ENCODE measurements at places on chromosomes 7 and 10. TPM values are rescaled to one million over a fixed set of nuclear protein-coding genes. Genes with fewer than 3 reads are reported as not detected.

Gene TBX20
- 0.15 TPM for total RNA-seq

Gene COX15
- total RNA-seq = 36.7 TPM

Gene TRIP6
- total RNA-seq = 44.1 TPM

Gene PDE6C
- total RNA-seq = not detected

Gene MMD2
- not detected for total RNA-seq

Gene CPN1
- total RNA-seq = not detected

Gene MOGAT3
- total RNA-seq = not detected

Gene CHST3
- 0.16 TPM for total RNA-seq

Gene DLX5
- total RNA-seq = not detected

Gene ATG9B
- 4.7 TPM for total RNA-seq

Gene FRAT1
- 3.3 TPM for total RNA-seq

DNA sequence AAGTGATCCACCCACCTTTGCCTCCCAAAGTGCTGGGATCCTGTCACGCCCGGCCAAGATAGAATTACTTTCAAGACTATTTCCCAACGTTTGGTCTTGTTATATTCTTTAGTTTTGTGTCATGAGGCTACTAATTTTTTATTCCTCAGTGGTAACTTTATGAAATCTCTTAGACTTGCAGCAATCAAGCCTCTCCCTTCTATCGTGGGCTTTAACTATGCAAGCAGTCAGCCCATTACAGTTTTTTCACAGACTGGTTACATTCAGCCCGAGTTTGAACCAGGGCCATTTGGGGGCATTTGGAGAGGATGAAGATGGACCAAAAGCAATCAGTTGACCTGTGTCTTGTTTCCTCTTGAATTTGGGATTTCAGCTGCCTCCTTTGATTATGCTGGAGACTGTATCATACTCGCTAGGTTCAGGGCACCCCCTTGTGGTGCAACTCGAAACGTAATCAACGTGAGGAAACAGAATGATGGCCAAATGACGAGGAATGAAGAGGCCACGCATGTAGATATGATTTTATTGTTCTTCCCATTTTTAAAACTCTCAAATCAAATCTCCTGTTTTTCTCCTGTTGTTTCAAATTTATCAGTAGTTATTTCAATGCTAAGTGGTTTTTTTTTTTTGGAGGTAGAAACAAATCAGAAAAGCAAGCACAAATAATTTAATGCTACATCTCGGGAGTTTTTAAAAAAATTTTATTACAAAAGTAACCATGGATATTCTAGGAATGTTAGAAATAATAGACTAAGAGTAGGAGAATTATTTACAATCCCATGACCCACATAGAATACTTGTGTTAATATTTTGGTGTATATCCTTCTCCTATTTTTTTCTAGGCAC lies 151.6 kb downstream of the KIAA1217 start:
- peaks cover 6% of the 10 kb centered on the region for H3K4me1 ChIP-seq
- H3K36me3 ChIP-seq = no peaks in the 10 kb centered on the region

DNA sequence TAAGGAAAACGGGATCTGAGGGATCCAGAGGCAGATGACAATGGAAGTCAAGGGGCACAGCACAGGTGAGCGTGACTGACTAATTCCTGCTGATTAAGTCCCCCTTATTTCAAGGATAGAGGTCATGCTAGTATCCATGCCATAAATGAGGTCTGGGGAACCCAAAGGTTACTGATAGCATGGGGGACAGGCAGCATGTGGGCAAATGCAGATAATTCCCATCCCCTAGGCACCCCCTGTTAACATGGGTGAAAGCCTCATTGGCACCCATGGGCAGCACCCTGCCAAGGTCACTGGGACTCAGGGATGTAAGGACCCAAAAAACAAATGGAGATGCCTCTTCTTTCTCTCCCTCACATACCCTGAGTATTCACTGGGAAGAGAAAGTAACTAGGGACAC lies 139.7 kb downstream of the WDR11 start:
- H3K27me3 ChIP-seq = no peaks in the 10 kb centered on the region
- no peaks in the 10 kb centered on the region for H3K36me3 ChIP-seq
- H3K4me1 ChIP-seq = no peaks in the 10 kb centered on the region

- H3K36me3 ChIP-seq = peaks cover 17% of the 10 kb centered on the region
- peaks cover 28% of the 10 kb centered on the region for H3K27me3 ChIP-seq
- no peak for DNase-seq
- H3K27ac ChIP-seq = no peak overlapping the region
Measured at GRCh38 chr7:151379193-151379520, 30.7 kb downstream of the WDR86 start.

DNA sequence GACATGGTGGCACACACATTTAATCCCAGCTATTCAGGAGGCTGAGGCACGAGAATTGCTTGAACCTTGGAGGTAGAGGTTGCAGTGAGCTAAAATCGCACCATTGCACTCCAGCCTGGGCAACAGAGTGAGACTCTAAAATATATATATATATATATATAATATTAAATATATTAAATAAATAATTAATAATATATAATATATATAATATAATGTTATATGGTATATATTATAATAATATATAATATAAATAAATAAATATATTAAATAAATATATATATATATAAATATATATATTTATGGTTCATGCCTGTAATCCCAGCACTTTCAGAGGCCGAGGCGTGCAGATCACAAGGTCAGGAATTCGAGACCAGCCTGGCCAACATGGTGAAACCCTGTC lies 33.9 kb upstream of the PBLD start:
- H3K4me3 ChIP-seq = no peak overlapping the region
- H3K27me3 ChIP-seq = no peaks in the 10 kb centered on the region
- H3K27ac ChIP-seq = no peak overlapping the region
- H3K4me1 ChIP-seq = no peaks in the 10 kb centered on the region

GRCh38 chr10:1629326-1630198 lies 107.8 kb downstream of the ADARB2 start:
- peaks cover 8% of the 10 kb centered on the region for H3K4me1 ChIP-seq
- H3K27ac ChIP-seq = no peak overlapping the region
- DNase-seq = no peak
- no peaks in the 10 kb centered on the region for H3K36me3 ChIP-seq
- H3K4me3 ChIP-seq = no peak overlapping the region

DNA sequence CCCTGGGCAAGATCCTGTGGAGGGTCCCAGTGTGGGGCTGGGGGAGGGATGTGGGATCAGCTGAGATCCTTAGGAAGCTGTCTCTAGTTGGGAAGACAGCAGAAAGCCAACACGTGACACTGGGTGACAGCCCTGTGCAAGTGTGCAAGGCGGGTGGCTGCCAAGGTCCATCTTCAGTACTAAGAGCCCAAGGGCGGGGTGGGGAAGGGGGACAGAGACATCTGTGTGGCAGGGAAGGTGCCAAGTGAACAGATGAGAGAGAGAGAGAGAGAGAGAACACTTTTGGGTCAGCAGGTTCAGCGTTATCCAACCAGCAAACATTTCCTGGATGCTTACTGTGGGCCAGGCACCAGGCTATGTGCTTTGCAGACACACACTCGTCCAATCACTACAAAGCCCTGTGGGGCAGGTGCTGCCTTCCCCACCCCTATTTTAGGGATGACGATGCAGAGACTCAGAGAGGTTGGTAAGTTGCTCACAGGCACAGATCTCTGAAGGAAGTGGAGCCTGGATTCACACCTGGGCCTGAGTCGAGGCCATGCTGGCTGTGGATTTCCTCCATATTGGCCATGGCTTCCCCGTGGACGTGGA lies 135.7 kb downstream of the GRK5 start:
- peak overlapping the region; percentile 18 for H3K27ac ChIP-seq
- H3K4me1 ChIP-seq = peaks cover 36% of the 10 kb centered on the region
- H3K4me3 ChIP-seq = no peak overlapping the region
- peaks cover 17% of the 10 kb centered on the region for H3K36me3 ChIP-seq

- peaks cover 2% of the 10 kb centered on the region for H3K27me3 ChIP-seq
- H3K36me3 ChIP-seq = no peaks in the 10 kb centered on the region
- H3K27ac ChIP-seq = no peak overlapping the region
- H3K4me3 ChIP-seq = no peak overlapping the region
- peak; percentile 36 for DNase-seq
Measured at GRCh38 chr7:130063036-130063435, 7.3 kb upstream of the KLHDC10 start.

DNA sequence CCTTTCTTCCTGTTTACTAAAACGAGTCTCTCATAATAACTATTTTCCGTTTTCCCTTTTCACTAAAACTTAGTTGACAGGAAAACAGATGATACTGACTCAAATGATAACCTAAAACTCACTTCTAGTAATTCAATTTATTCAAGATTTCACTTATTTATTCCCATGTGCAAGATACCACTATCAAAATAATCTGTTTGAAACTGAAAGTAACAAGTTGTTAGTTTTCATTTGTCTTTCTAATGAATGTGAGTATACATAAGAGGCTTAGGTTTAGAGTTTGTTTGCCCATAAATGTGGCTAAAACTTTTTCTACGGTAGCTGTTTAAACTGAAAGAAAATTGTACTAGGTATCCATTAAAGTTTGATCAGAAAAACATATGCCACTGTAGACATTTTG lies 314.9 kb upstream of the STEAP1 start:
- H3K36me3 ChIP-seq = no peaks in the 10 kb centered on the region
- no peak overlapping the region for H3K27ac ChIP-seq
- DNase-seq = no peak
- no peak overlapping the region for H3K4me3 ChIP-seq
- H3K4me1 ChIP-seq = peaks cover 10% of the 10 kb centered on the region

- no peaks in the 10 kb centered on the region for H3K4me1 ChIP-seq
- H3K4me3 ChIP-seq = no peak overlapping the region
- no peaks in the 10 kb centered on the region for H3K36me3 ChIP-seq
Measured at GRCh38 chr7:45446195-45446944, 127.8 kb upstream of the ADCY1 start.

DNA sequence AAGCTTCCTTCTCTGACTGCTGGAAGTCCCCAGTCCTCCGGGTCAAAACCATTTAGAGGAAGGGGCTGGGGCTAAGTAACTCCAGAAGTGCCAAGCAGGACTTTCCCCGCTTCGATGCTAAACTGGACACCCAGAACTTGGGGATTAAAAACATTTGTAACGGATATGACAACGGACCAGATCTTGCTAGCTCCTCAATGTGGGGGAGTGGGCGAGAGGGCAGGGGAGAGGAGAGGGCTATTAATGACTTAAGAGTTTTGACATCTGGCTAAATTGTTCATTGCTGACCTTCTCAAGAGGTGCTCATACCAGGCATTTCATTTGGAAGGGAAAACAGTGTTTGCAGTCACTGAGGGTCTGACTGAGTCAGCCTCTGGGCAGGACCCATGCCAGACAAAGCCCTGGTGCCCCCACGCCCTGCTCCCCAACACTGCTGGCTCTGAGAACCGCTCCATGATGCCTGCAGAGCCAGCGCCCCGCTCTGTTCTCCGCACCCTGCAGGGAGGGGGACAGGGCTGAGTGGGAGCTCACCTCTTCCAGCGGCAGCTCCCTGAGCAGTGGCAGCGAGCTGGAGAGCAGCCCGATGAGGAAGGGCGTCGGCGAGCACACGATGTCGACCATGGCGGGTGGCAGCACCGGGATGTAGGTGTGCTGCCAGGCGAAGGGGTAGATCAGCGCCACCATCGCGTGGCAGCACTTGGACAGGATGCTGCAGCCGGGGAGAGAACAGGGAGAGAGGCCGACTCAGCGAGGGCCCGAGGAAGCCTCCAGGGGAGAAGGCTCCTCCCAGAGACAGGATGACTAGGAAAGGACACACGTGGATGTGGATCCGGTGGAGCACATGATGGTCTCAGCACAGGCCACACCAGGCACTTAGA lies 47.7 kb upstream of the MKRN1 start:
- H3K36me3 ChIP-seq = no peaks in the 10 kb centered on the region
- H3K27ac ChIP-seq = no peak overlapping the region
- peaks cover 7% of the 10 kb centered on the region for H3K4me1 ChIP-seq
- peaks cover 15% of the 10 kb centered on the region for H3K27me3 ChIP-seq
- no peak for DNase-seq

DNA sequence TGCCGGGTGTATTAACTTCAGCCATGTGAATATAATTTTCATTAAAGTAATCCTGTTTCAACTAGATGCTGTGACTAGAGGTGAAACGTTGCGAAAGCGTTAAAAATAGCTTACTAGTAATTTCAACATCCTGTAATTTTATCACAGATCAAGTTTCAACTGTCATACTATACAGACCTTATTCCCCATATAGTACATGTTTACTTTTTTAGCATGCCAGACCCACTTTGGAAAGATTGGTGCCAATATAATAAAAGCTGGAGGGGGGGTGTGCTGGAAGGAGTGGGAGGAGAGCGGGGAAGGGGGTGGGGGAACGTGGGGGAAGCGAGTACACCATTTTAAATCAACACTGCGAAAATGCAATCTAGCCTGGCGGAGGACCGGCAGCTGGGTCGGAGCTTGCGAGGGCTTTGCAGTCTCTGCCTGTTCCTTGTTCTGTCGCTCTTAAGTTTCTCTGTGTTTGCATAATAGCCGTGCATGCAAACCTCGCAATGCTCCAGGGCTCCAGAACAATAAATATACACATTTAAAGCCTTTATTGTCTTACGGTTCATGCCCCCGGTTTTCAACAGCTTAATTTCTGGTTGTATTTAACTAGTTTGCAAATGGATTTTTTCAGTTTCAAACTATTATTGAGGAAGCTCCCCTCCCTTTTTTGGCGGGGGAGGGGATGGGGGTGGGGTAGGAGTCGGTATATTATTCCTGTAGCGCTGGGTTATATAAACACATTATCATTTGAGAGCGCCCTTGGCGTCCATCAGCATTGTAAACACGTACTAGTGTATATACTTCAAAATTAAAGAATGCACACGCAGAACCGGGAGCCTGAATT lies 1.3 kb upstream of the ARID5B start:
- H3K4me3 ChIP-seq = peak overlapping the region; percentile 97
- H3K4me1 ChIP-seq = peaks cover 49% of the 10 kb centered on the region
- no peaks in the 10 kb centered on the region for H3K27me3 ChIP-seq
- peak overlapping the region; percentile 98 for H3K27ac ChIP-seq
- peak; percentile 52 for DNase-seq
- peaks cover 9% of the 10 kb centered on the region for H3K36me3 ChIP-seq

DNA sequence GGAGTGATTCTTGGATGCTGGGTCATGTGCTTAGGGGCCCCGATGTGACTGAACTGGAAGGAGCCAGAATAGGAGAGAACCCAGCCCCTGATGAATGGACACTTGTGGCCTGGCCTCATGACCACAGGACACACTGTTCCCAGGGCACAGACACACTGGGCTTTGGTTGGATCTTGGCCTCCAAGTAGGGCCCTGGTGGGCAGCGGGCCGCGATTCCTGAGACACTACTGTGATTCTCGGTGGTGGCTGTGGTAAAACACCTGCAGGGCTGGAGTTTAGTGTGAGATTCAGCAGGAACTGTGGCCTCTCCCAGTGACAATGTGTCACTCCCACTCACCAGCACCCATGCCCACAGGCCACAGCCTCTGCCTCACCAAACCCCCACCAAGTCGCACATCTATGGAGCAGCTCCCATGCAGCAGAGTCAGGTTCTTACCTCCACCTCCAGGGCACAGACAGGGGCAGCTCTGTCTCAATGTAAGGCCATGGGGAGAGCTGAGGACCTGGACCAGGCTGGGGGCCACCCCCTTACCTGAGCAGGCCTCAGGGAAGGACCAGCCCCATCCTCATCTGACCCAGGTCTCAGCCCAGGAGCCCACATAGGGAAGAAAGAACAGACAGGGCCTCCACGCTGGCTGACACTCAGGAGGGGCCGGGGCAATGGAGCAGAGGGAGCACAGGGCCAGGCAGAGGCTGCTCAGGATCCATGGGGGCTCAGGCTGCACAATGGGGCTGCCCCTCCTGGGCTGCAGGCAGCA lies 33.2 kb upstream of the ZNF716 start:
- no peak for DNase-seq
- no peaks in the 10 kb centered on the region for H3K36me3 ChIP-seq
- H3K4me3 ChIP-seq = no peak overlapping the region
- no peaks in the 10 kb centered on the region for H3K27me3 ChIP-seq

GRCh38 chr7:103987451-103987850 lies 2.0 kb downstream of the RELN start:
- no peak for DNase-seq
- no peak overlapping the region for H3K4me3 ChIP-seq
- H3K27me3 ChIP-seq = peaks cover 44% of the 10 kb centered on the region
- H3K36me3 ChIP-seq = no peaks in the 10 kb centered on the region
- peaks cover 6% of the 10 kb centered on the region for H3K4me1 ChIP-seq

All from activated T-helper 1 cell treated with anti-CD3 and anti-CD28 coated beads, Interleukin-12 subunit alpha, Interleukin-12 subunit beta, Interleukin-2, Interleukin-4 antibody, amounts not matched to agents 30 ng/mL and 10 ng/mL and 1 ng/mL, durations not matched to agents 14 hours and 24 hours and 36 hours (primary cell).